Kidney epithelial cell (primary cell): ENCODE measurements at places on chromosomes 4 and X. TPM values are rescaled to one million over a fixed set of nuclear protein-coding genes. Genes with fewer than 3 reads are reported as not detected.

Gene CXorf49
- 52.7 and 80.7 TPM in 2 replicates for total RNA-seq

Gene IDH3G
- total RNA-seq = 80.6 and 84.0 TPM in 2 replicates

Gene ANXA5
- total RNA-seq = 334 and 356 TPM in 2 replicates

Gene DKK2
- total RNA-seq = not detected in 2 replicates

Gene GLUD2
- total RNA-seq = 0.55 and 0.92 TPM in 2 replicates

Gene SLC2A9
- total RNA-seq = 2.3 and 3.6 TPM in 2 replicates

Gene RHOXF1
- total RNA-seq = not detected in 2 replicates

Gene GIMD1
- total RNA-seq = not detected in 2 replicates

Gene ARHGAP24
- 6.5 and 9.6 TPM in 2 replicates for total RNA-seq
